Activated naive CD4-positive, alpha-beta T cell treated with anti-CD3 and anti-CD28 coated beads, Interleukin-2, amount 50 U/mL, for 72 hours (primary cell): ENCODE measurements at places on chromosomes 3 and 15. TPM values are rescaled to one million over a fixed set of nuclear protein-coding genes. Genes with fewer than 3 reads are reported as not detected.

- DNase-seq = no peak
Observed at GRCh38 chr3:188956839-188957489, 214.8 kb upstream of the TPRG1 start.

- no peak for DNase-seq
Observed at GRCh38 chr3:179229177-179229576, 21.7 kb downstream of the KCNMB3 start.

GRCh38 chr3:47057212-47057671 is 77.8 kb downstream of the NBEAL2 start:
- DNase-seq = peak; percentile 50

DNA sequence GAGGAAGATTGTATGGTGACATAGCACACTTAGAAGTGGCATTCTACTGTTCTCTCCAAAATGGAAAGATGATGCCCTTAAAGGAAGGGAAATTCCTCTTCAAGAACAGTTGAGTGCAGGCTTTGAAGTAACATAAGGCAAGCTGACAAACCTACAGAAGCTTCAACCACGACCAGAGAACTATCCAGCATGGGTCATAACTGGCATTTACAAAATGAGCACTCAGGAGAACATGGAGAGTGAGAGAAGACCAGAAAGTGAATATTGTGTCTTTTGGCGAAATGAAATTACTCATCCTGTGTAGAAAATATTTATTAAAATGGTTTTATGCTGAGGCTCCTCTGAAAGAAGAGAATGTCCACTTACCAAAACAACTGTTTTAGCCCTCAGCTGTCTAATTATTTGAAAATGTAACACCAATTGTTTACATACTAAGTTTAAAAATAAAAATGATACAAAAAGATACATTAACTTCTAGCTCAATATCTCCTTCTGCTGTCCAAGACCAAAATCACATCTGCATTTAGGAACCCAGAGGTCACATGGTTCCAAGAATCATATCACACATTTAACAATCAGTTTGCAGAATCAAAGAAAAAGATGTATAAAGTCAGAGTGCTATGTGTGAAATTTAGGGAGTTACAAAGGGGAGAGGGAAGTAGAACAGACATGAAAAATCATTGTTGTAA is 216.9 kb downstream of the ATP8B4 start:
- no peak for DNase-seq

DNA sequence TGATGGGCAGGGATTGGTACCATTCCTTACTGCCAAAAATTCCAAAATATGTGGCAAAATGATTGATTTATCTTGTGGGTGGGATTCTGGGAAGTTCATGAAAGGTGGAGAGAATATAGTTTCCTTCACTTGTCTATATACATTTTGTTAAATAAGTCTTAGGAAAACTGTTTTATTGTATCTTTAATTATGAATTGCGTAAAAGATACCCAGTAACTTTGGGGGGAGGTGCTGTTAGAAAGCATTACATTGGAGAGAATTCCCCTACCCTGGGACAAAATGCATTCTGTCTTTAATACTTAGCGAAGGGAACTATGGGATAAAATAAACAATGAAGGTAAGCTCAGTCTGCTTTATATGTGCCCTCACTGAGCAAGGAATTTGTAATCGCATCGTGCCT is 4.6 kb downstream of the SETD5 start:
- no peak for DNase-seq

DNA sequence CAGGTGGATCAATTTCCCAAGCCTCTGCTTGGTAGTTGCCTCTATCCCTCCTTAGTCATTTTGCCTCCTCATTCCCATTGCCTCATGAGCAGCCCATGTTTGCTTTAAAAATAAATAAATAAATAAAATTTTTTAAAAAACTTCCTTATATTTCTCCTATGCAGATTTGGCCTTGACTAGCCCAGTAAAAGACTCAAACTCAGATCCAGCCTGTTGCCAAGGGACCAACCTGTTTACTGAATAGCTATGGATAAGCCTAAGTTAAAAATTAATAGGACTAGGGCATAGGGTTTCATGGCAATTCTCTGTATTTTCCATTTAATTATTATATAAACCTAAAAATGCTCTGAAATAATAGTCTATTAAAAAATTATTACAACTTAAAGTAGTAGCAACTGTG is 384.4 kb downstream of the RSL24D1 start:
- no peak for DNase-seq

- no peak for DNase-seq
Observed at GRCh38 chr3:31962801-31963205, 18.3 kb downstream of the OSBPL10 start.

DNA sequence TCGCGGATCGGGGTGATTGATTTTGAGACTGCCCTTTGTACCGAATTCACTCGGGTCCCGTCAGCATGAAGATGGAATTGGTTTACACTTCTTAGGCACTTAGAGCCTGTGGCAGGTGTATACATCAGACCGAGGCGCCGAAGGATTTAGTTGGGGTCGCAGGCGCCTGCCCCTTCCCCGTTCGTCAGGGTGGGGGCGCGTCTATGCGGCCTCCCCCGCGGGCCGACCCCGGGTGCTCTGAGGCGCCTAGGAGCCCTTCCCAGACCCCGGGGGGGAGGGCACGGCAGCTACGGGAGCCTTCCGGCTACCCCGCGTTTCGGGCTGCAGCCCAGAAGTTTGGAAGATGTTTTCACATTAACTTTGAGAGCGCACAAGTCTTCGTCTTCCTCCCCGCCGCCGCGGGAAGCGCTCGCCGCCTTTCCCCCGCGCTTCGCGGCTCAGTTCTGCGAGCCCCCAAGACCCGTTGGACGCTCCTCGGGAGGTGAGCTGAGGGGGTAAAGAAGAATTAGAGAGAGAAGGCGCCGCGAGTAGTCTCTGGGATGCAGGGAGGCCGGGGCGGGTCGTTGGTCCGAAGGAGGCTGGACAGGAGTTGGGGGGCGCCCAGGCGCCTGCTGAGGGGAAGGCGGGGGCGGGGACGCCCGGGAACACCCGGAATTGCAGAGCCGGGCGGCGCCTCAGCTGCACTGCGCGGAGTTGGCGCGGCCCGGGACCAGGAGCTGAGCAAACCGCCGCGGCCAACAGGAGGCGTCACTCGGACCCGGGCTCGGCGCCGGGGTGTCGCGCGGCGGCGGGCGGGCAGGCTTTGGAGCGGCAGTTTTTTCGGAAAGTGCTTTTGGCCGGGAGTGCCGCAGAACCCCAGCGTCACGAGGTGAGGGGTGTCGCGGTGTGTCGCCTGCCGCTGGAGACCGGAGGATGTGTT is 780 bp downstream of the TIPARP start:
- DNase-seq = peak; percentile 71

DNA sequence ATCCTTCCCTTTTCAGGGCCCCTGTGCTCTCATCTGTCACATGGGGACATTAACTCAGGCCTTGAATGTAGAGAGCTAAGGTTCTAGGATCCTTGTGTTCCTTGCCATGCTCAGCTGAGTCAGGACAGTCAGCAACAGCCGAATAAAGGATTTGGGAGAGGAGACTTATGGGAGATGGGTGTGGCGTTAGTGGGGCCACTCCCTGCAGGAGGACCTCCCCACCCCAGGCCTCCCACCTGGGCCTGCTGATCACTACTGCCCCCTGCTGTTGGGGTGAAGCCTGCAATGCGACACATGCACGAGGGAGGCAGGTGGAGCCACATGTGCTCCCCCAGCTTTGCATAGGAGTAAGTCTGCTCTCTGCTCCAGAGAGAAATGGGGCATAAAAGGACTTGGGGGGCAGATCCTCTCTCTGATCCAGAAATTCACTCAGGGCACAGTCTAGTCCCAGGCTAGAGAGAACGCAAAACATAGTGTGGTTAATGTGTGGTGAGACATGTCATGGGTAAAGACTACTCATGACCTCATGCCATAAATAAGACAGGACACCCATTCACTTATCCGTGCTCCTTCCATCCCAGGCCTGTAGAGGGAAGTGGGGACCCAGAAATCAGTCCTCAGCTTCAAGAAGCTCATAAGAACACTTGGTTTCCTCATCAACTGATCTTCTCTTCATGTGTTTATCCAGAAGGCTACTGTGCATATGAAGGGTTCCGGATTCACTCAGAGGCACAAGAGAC is 19.4 kb downstream of the RBP1 start:
- DNase-seq = peak; percentile 51

DNA sequence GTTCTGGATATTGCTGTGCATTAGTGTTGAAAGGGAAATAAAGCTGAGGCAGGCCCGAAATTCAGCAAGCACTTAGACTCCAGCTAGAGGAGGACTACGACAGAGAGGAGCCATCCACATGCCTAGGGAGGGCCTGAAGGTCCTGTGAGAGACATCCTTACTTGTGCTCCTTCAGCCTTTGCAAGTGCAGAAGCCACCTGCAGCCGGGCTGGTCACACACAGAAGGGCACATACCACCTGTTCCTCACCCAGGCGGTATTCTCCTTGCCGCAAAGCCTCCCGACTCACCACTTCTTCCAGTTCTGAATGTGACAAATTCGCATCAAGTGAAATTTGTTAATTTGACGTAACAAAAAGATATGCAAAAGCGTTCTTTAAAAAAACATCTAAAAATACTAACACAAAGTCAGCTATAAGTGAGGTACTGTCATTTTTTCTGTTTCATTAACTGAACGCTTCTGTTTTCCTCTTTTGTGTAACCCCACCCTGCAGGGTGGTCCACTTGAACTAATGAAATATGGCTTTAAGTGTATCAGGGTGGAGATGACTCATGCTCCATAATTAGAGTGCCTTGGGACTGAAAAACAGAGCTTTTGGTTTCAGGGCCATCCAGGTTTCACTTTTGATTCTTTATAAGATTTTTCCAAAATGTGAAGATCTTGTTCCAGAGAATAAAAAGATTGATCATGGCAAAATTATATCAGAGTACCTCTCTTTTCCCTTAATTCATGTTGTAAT is 467.9 kb upstream of the ATP11B start:
- no peak for DNase-seq

- DNase-seq = no peak
Observed at GRCh38 chr15:58684751-58685150, 64.8 kb downstream of the ADAM10 start.

- DNase-seq = peak; percentile 61
Observed at GRCh38 chr3:18445401-18446148, 20.4 kb upstream of the SATB1 start.

GRCh38 chr3:52403271-52403841 is 41.5 kb downstream of the SEMA3G start:
- no peak for DNase-seq

GRCh38 chr15:62584301-62585235 is 419.5 kb upstream of the C2CD4B start:
- DNase-seq = no peak

- no peak for DNase-seq
Observed at GRCh38 chr3:72035606-72036005, 250.7 kb upstream of the PROK2 start.

- DNase-seq = no peak
Observed at GRCh38 chr3:45381168-45381852, 7.1 kb upstream of the LARS2 start.

DNA sequence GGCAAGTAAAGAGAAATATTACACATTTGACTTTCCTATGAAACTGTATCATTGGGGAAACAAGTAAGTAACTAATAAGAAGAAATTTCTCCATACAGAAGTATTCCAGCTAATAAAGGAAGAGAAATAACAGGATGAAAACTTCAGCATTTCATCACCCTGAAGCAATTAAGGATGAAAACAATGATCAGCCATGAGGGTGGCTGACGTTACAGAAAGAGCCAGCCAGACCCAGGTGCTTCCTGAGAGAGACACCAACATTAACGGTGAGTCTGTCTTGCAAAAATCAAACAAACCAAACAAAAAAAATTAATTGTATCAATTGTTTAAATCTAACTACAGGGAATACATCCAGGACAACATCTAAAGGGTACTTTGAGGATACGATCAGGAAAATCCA is 190.0 kb downstream of the ARRDC4 start:
- no peak for DNase-seq

- DNase-seq = peak; percentile 69
Observed at GRCh38 chr15:69713726-69714559, 261.3 kb downstream of the RPLP1 start.

DNA sequence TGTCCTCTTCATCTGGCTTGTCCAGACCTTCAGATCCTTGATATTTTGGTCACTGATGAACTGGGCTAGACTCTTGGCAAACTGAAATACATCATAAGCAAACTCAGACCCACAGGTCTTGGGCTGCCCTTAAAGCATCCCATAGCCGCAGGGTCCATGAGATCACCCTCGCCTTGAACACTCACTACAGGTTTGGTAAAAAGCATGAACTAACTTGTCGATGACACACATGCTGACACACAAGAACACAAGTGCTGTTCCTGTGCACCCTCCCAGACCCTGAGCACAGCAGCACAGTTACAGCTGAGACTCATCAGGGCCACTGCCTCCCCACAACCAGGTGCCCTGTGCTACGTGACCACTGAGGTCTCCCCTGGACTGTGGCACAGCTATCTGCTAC is 21.0 kb downstream of the PFKFB4 start:
- DNase-seq = no peak

- DNase-seq = no peak
Observed at GRCh38 chr3:151319628-151320027, 3.0 kb upstream of the GPR87 start.

- DNase-seq = no peak
Observed at GRCh38 chr3:102415553-102415952, 19.3 kb upstream of the ZPLD1 start.

DNA sequence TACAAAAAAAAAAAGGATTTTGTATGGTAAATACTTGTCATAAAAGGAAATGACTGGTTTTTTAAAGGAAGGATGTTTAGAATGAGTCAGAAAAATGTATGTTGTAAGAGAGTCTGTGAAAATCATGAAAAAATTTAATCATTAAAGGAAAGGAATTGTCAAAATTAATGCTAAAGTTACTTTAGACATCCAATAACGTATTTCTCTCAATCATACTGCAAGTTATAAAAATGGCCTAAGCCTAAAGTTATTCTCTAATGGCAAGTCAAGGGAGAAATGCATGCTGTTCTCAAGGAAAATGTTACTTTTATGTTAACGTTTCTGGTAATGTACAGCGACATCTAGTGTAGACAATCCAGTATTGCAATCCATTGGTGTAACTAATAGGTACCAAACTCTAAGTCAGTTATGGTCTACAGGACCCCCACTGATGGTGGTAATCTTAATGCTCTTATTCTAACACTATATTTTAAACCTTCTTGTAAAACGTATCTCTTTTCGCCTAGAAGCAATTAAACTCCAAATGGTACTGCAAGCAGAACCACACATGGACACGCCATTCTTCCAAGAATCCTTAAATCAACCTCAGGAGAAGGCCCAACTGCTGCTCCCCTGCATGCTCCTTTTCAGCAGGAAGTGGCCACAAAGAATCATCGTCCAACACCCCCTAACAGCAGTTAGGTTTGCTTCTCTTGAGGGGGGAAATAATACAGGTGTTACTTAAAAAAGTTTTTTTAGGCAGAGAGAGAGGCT is 35.2 kb downstream of the NCEH1 start:
- no peak for DNase-seq

ANKRD34C gene
- total RNA-seq = not detected

FEM1B gene
- 43.7 TPM for total RNA-seq

GLDN gene
- total RNA-seq = not detected

IMPG2 gene
- total RNA-seq = 0.09 TPM

ZPLD1 gene
- total RNA-seq = not detected

ZBBX gene
- not detected for total RNA-seq

UBXN7 gene
- total RNA-seq = 101 TPM

ADGRG7 gene
- total RNA-seq = not detected

SNURF gene
- total RNA-seq = 30.7 TPM

DPPA4 gene
- total RNA-seq = not detected
